ENCODE measurements at places on chromosomes 1 and 21.

DNA sequence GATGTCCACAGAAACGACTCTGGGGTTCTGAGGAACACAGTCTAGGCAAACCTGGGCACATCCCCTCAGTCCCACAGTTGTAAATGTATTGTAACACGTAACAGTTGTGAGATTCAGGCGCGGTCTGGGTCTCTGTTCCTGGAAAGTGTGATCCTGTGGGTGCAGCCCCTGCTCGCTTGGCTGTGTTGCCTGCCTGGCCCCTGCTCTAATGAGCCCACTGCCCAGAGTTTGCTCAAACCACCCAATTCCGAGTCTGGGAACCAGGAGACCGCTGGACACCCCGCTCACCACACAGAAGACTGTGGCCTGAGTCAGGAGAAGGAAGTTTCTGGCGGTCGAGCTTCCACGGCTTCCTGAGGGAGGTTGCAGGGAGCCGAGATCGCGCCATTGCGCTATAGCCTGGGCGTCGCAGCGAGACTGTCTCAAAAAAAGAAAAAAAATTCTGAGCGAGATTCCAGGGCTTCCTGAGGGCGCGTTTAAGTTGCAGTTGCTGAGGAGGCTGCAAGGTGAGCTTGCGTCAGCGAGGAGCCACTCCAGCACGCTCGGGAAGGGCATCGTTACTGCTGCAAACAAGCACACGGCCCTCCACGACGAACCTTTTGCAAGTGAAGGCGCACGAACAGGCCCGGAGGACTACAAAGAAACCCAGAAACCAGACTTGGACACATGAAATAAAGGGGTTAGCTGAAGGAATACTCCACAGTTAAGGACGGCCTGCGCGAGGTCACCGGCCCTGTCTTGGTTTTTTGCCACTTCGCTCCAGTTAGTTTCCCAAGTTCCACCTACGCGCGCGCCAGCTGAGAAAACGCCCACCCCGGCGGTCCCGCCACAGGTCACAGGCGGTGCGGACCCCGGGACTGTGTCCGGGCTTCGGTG lies 1.1 kb downstream of the C21orf58 start:
- no peak for DNase-seq

GRCh38 chr1:192119701-192120100 lies 38.6 kb upstream of the RGS18 start:
- DNase-seq, result no peak

- DNase-seq, result no peak
Measured at GRCh38 chr1:119603695-119604094, 44.4 kb downstream of the ZNF697 start.

- DNase-seq, result no peak
Measured at GRCh38 chr1:208857465-208857864, 613.3 kb upstream of the PLXNA2 start.

DNA sequence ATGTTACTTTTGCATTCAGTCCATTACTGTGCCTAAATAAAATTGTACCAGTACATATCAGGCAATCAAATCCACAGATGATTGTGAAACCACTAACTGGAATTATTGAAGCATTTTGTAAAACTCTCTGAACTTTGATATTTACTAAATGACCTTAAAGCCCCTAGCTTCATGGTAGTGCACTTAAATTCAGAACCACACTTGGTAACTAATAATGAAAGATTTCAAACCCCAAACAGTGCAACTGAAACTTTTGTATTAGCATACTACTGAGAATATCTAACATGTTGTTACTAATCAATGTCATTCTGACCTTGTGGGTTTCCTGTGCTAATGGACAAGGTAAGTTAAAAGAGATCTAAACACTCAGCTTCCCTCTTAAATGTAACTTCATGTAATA lies at the start of gene CFHR3:
CFHR3 (plus strand) TSS at position 238 of the 400 bp plus-strand sequence; CDS start at position 285, 47 bp downstream.
- DNase-seq, result no peak

GRCh38 chr1:21232044-21232443 lies 55.3 kb upstream of the EIF4G3 start:
- no peak for DNase-seq

- no peak for DNase-seq
Measured at GRCh38 chr1:2344744-2345296, 46.5 kb downstream of the MORN1 start.

DNA sequence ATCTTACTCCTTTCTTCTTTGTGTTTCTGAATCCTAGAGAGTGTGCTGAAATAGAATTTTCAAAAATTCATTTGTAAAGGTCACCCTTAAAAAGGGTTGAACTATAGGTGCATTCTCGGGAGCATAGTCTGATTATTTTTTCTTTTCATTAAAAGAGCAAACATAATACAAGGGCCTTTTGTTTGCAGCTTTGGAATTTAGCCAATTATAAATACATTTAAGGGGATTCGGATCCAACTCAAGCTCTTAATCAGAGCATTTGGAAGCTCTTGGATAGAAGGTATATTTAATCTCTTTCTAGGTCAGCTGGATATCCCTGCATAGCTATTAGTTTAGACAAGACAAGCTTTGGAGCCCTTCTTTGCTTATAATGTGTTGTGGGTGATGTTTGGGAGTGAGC lies 321.7 kb downstream of the HHAT start:
- no peak for DNase-seq

GRCh38 chr1:59150577-59151386 lies 146.1 kb upstream of the FGGY start:
- no peak for DNase-seq

DNA sequence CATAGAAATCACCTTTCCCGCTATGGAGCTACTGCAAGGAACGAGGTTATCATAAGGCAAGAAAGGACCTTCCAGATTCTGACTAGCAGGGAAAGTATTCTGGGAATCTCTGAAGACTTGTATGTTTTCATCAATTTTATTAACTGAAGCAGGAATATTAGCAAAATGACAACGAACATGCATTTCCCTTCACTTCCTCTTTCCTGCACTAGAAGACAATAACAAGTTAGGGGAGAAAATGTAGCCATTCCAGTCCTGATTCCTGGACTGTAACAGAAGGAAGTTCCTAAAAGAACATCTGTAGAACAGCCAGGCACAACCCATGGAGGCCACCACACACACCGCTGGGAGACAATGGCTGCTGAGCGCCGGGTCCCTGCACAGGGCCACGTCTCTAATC lies 106.8 kb downstream of the RAVER2 start:
- no peak for DNase-seq

DNA sequence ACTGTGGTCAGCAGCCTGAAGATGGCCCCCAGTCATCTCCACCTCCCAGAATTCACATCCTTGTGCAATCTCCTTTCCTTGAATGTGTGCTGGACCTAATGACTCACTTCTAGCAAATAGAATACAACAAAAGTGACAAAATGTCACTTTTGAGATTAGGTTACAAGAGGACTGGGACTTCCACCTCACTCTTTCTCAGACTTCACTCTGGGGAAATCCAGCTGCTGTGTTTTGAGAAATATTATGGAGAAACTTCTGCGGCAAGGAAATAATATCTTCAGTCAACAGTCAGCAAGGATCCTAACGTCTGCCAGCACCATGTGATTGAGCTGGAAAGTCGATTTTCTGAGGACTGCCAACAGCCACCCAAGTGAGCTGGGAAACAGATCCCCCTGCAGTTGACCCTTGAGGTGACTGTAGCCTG lies 70.5 kb upstream of the GADD45A start:
- no peak for DNase-seq

GRCh38 chr1:1628754-1629429 lies 3.1 kb upstream of the MMP23B start:
- no peak for DNase-seq
